Tibial nerve (tissue), 4 donors: ENCODE measurements at places on chromosomes 5 and 9.

- no peak for DNase-seq
Observed at GRCh38 chr5:53991942-53992341, 318.4 kb downstream of the ARL15 start.

- no peak for DNase-seq
Observed at GRCh38 chr5:54742417-54742891, 224.9 kb downstream of the SNX18 start.

GRCh38 chr9:38700695-38701094 lies 19.2 kb downstream of the FAM240B start:
- peak; percentile 22 for DNase-seq

GRCh38 chr5:174491761-174492350 lies 232.5 kb upstream of the MSX2 start:
- no peak for DNase-seq

DNA sequence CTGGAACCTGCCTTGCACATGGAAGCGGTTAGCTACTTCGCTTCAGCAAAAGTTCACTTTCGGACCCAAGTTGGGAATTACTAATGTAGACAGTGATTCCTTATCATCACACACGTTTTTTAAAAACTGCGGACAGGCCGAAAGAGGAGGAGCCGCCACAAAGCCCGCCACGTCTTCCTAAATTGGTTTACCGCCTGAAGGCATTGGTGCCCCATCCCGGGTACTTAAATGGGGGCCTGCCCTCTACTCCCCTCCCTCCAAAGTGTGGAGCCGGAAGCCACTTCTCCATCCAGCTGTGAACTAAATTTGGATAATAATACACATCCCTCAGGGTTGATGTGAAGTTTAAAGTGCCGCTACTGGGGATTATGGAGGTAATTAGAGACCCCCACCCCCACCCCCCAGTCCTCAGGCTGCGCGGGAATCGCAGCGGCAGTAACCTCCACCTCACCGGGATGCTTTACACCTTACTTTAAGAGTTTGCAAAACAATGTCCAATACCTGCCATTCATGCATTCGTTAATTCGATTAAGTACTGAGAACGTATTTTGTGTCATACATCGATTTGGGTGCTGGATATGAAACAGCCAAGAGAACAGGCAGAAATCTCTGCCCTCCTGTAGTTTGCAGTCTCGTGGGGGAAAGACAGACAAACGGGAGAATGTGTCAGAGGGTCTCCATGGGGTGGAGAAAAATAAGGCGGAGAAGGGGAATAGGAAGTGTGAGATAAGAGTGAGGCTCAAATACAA lies 937 bp upstream of the MACROH2A1 start:
- DNase-seq, result no peak

GRCh38 chr5:16617274-16617968 lies 624 bp upstream of the RETREG1 start:
- no peak for DNase-seq

GRCh38 chr5:118450554-118451332 lies 537.6 kb downstream of the DTWD2 start:
- DNase-seq, result no peak

GRCh38 chr9:71607461-71607881 lies 160.8 kb downstream of the CEMIP2 start:
- DNase-seq, result no peak

DNA sequence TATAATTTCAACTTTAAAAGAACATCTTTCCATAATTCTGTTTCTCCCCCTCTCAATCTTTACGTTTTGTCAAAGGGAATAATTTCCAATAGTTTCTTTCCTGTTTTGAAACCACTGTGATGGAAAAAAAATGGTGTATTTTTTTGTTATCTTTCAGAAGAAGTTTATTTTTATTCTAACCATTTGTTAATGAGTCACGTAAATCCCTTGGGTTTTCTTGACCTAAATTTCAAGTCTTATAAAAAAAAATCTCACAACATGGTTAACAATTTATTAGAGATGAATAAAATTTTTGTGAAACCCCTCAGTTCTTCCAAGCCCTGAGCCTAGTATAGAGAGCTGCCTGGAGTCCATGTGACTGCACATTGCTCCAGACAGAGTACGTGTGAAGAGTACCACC lies 106.1 kb upstream of the FBXL17 start:
- DNase-seq, result no peak

DNA sequence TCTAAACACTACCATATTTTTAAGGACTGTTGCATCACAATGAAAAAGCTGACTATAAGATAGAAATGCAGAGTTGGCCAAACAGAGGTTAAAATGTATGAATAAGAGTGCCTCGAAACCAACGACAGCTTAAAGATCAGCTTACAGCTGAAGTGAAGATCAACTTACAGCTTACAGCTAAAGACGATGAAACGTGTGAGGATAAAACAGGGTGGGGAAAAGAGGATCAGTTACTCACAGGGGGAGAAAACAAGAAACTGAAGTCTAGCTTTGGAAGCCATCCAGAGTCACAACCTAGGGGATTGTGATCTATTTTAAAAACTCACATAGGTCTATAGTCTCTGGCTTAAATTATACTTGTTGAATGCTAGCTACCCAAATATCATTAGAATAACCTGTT lies 220.0 kb downstream of the SNCAIP start:
- DNase-seq, result no peak

GRCh38 chr5:57191986-57192385 lies 18.1 kb downstream of the GPBP1 start:
- DNase-seq, result no peak

GRCh38 chr5:112551419-112552032 lies 132.4 kb upstream of the EPB41L4A start:
- DNase-seq, result peak; percentile 81

- no peak for DNase-seq
Observed at GRCh38 chr5:130110328-130110727, 206.1 kb downstream of the CHSY3 start.

DNA sequence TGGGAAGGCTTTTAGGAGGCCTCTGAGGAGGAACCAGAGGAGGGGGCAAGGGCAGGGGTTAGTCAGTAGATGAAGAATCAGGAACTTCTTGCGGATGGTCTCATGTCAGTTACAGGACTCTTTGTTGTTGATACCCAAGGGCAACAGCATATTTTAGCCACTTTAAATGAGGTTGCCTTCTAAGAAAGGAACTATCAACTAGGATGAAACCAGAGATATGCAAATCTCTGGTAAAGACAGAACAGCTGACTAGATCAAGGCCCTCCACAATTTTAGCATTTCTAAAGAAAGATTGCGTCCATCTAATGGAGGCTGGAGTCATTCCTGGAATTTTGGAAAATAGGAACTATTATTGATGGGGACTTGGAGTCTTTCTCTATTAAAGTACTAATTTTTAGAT lies 57.7 kb upstream of the KLF4 start:
- DNase-seq, result no peak

GRCh38 chr5:173971681-173972345 lies 17.2 kb upstream of the C5orf47 start:
- no peak for DNase-seq

DNA sequence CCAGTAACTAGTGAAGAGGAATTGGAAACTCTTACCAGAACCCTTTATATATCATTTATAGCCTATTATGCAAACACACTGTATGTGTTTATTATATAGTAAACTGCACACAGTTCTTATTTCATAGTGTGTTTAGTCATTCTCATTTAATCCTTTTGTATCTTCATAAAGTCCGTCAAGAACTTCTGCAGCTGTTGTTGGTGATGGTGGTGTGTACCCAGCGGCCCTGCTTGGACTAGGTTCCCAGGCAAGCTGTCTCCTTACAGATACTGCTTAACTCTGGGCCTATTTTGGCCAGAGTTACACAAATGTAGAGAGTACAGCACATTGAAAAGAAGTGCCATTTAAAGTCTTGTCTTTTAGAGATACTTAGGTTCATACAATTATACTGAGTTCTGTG lies 231.9 kb downstream of the NDUFS4 start:
- DNase-seq, result no peak
